ENCODE measurements at places on chromosomes 6 and 20.

- DNase-seq = no peak
- peaks cover 8% of the 10 kb centered on the region for H3K27me3 ChIP-seq
- no peak overlapping the region for H3K4me3 ChIP-seq
- peaks cover 26% of the 10 kb centered on the region for H3K4me1 ChIP-seq
- no peaks in the 10 kb centered on the region for H3K36me3 ChIP-seq
These were observed 19.6 kb upstream of the MAS1L start for GRCh38 chr6:29507319-29507718.

- H3K36me3 ChIP-seq = peaks cover 14% of the 10 kb centered on the region
- no peak for DNase-seq
- peak overlapping the region; percentile 100 for H3K27ac ChIP-seq
- peaks cover 32% of the 10 kb centered on the region for H3K4me1 ChIP-seq
- H3K4me3 ChIP-seq = peak overlapping the region; percentile 91
- no peaks in the 10 kb centered on the region for H3K27me3 ChIP-seq
These were observed 2.4 kb upstream of the TBCC start for GRCh38 chr6:42748203-42748898.

DNA sequence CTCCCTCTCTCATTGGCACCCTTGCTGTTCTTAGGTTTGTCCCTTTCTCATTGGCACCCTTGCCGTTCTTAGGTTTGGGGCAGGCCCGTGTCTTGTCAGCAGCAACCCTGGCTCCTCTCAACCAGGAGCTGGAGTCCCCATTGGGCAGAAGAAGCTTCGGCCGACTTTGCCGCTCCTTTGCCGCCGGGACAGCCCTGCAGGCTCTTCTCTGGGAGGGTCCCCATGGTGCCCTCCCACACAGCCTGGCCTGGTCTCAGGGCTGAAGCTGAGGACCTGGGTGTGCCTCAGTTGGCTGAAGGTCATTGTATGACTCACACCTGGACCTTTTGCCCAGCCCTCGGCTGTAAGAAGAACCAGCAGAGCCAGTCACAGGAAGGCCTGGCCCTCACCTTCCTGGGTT, 59.6 kb downstream of the PPP1R14C start:
- H3K27ac ChIP-seq = no peak overlapping the region
- no peak for DNase-seq
- H3K27me3 ChIP-seq = peaks cover 7% of the 10 kb centered on the region
- peaks cover 4% of the 10 kb centered on the region for H3K4me1 ChIP-seq
- H3K4me3 ChIP-seq = no peak overlapping the region

DNA sequence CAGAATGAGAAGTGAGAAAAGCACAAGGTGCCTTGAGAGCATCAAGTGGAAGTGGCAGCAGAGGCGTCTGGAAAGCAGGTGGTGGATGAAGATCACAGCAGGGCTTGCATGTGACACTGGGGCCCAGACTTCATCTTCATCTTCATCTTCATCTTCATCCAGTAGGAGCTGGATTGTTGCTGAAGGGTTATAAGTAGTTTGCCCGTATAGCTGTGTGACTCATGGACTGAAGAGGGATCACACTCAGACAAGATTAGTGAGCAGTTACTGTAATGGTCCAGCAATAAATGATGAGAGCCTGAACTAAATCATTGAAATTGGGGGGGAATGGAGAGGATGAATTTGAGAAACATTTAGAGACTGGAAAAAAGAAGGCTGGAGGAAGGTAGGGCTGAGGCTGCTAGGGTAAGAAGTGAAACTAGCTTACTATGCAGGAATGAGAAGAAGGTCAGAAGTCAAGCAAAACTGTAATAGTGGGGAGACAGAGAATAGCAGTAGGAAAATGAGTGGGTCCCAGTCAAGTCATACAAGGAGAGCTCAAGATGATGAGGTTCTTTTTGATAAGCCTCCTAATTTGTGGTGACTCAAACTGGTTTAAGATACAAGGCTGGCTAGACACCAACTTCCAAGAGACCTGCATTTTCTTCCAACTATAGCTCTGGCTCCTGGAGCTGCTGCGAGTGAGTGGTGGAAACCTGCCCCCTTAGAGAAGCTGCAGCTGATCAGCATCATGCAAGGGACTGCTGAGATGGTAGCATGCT, 92.3 kb upstream of the BEND6 start:
- H3K36me3 ChIP-seq = no peaks in the 10 kb centered on the region
- no peak for DNase-seq
- peaks cover 34% of the 10 kb centered on the region for H3K27me3 ChIP-seq

GRCh38 chr20:7308163-7308562, 540.7 kb downstream of the BMP2 start:
- H3K27me3 ChIP-seq = no peaks in the 10 kb centered on the region
- no peaks in the 10 kb centered on the region for H3K36me3 ChIP-seq
- no peaks in the 10 kb centered on the region for H3K4me1 ChIP-seq
- no peak overlapping the region for H3K27ac ChIP-seq
- no peak for DNase-seq
